ENCODE measurements at places on chromosomes 1 and 21. TPM values are rescaled to one million over a fixed set of nuclear protein-coding genes. Genes with fewer than 3 reads are reported as not detected.

Gene ANKRD34A
- total RNA-seq: 0.86 TPM

Gene SELP
- total RNA-seq: 0.65 TPM

DNA sequence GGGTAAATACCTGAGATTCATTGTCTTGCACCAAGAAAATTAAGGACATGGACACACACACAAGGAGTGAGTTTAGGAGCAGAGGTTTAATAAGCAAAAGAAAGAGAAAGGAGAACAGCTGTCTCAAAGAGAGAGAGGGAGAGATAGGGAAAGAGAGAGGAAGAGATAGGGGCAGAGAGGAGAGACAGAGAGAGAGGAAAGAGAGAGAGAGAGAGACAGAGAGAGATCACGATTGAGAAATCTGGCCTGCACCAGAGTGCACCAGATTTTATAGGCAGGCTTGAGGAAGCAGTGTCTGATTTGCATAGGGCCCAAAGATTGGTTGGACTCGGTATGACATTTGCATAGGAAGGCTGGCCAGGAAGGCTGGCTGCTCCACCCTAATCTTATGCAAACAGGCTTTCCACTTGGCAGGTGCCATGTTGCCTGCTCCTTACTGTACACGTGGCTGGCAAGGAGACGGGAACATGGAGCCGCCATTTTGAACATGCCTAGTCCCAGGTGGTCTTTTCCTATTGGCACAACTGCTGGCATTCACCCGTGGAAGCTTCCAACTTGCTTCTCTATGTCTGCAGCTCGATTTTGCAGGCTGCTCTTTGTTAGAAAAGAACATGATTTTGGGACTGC, 419.9 kb downstream of the ZP4 start:
- no peaks in the 10 kb centered on the region for H3K36me3 ChIP-seq
- DNase-seq: no peak
- H3K27me3 ChIP-seq: no peaks in the 10 kb centered on the region
- no peak overlapping the region for H3K4me3 ChIP-seq
- no peaks in the 10 kb centered on the region for H3K4me1 ChIP-seq

DNA sequence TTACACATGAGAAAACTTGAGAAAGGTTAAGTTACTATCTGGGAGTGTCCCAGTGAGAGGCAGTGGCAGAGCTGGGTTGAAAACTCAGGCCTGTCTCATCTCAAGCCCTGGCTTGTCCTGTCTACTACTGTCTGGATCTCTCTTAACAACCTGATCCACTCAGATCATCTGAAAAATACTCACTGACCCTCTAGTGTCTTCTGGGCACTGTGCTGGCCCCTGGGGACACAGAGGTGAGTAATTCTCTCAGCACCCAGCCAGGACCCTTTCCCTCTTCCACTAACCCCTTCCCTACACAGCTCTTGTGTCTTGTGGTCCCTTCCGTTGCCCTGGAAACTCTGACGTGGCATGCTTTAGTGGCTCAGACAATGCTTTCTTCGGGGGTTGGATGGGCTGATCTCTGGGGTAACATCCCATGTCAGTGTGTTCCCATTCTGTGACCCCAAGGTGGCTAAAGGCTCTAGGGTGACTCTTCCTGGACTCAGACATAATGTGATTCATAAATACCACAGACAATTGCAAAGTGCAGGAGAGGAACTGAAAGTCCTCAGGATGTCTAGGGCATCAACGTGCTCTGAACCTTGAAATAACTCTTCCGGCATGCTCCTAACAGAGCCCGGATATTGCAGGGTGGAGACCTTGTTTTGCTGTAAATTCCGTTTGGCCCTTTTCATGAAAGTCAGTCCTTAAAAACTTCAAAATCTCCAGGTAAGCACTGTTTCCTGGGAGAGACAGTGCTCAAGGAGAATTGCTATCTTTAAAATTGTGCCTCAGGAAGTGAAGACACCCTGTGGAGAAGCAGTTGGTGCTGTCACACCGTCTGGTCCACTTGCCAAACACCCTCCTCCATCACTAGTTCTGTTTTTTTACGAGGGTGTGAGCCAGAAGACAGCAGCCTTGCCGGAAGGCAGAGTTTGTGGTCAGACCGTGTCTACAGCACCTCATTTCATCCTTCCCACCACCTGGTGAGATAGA, 4.0 kb downstream of the SHISAL2A start:
- peak overlapping the region; percentile 30 for H3K27ac ChIP-seq
- H3K4me3 ChIP-seq: no peak overlapping the region
- no peak for DNase-seq
- H3K4me1 ChIP-seq: peaks cover 32% of the 10 kb centered on the region
- H3K27me3 ChIP-seq: peaks cover 20% of the 10 kb centered on the region

GRCh38 chr1:39132505-39133339, 71.8 kb upstream of the MACF1 start:
- peaks cover 34% of the 10 kb centered on the region for H3K4me1 ChIP-seq
- H3K36me3 ChIP-seq: no peaks in the 10 kb centered on the region
- no peaks in the 10 kb centered on the region for H3K27me3 ChIP-seq
- no peak overlapping the region for H3K4me3 ChIP-seq
- DNase-seq: peak; percentile 25
- H3K27ac ChIP-seq: peak overlapping the region; percentile 92

- peaks cover 8% of the 10 kb centered on the region for H3K36me3 ChIP-seq
- DNase-seq: peak; percentile 81
- H3K27me3 ChIP-seq: no peaks in the 10 kb centered on the region
- H3K4me3 ChIP-seq: peak overlapping the region; percentile 51
- peaks cover 68% of the 10 kb centered on the region for H3K4me1 ChIP-seq
Measured at GRCh38 chr1:234612352-234613127, 2.6 kb upstream of the IRF2BP2 start.

Gene THEM5
- not detected for total RNA-seq

Gene DENND2D
- 4.8 TPM for total RNA-seq

Gene S100A2
- total RNA-seq: 0.51 TPM

GRCh38 chr1:163774401-163774945, 452.7 kb downstream of the NUF2 start:
- peaks cover 12% of the 10 kb centered on the region for H3K36me3 ChIP-seq
- H3K27me3 ChIP-seq: no peaks in the 10 kb centered on the region
- peak overlapping the region; percentile 96 for H3K27ac ChIP-seq
- DNase-seq: no peak

DNA sequence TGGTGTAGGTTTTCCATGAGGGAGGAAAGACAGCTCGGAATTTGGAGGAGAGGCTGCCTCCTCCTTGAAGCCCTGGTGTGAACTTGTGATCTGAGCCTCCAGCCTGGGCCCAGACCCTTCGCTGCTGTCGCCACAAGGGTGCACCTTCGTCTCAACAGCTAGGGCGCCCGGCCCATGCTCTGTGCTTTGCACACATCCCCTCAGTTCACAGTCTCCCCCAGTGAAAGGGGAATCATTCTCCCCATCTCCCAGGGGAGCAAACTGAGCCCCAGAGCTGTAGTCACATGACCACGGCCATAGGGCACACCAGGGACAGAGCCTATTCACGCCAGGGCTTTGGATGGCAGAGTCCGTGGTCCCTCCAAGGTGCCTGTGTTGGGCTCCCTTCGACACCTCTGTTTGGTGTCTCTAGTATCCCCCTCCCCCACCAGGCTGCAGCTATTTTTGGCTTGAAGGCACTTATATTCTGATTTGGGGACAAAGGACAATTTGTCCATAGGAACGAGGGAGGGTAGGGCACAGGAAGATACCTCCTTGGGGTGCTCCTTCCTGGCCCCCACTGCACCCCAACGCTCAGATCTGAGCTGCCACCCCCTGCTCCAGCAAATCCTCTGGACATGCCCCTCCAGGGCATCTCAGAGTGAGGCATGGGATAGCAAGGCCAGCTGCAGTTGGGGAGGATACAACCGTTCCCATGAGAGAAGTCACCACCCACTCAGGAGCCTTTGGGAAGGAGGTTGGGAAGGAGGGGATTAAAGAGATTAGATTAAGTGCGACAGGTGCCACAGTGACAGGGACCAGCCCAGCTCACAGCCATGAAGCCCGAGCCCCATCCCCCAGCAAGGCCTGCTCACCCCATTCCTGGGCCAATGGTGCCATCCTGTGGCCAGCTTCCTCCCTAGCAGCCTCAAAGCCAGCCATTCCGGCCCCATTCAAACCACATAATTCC, 15.7 kb downstream of the MATN1 start:
- no peak overlapping the region for H3K27ac ChIP-seq
- H3K27me3 ChIP-seq: peaks cover 30% of the 10 kb centered on the region
- no peaks in the 10 kb centered on the region for H3K36me3 ChIP-seq

- DNase-seq: no peak
- H3K27me3 ChIP-seq: no peaks in the 10 kb centered on the region
- H3K36me3 ChIP-seq: no peaks in the 10 kb centered on the region
- H3K27ac ChIP-seq: no peak overlapping the region
Measured at GRCh38 chr1:57277681-57278080, 146.2 kb downstream of the DAB1 start.

DNA sequence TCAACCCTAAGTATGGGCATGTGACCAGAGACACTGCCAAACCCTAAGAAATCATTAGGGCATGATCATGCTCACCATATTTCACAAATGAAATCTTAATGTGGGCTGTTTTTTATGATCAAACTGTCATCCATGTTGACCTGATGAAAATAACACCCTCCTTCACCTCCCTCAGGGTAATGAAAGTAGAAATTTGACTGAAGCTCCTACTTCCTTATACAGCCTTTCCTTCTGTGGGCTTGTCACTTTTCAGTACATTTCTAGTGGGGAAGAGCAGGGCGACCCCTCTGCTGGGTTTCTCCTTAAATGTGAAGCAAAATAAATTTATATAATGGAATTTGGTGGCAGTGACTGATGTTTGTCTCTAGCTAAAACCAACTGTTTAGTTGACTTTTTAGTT, 25.9 kb downstream of the IVNS1ABP start:
- no peaks in the 10 kb centered on the region for H3K4me1 ChIP-seq
- H3K27ac ChIP-seq: no peak overlapping the region
- peaks cover 29% of the 10 kb centered on the region for H3K36me3 ChIP-seq
- DNase-seq: no peak
- H3K27me3 ChIP-seq: no peaks in the 10 kb centered on the region

- H3K36me3 ChIP-seq: peaks cover 29% of the 10 kb centered on the region
- H3K4me1 ChIP-seq: peaks cover 53% of the 10 kb centered on the region
- no peaks in the 10 kb centered on the region for H3K27me3 ChIP-seq
- no peak for DNase-seq
- peak overlapping the region; percentile 95 for H3K4me3 ChIP-seq
Measured at GRCh38 chr1:28506907-28507246, 1.0 kb downstream of the RCC1 start.

DNA sequence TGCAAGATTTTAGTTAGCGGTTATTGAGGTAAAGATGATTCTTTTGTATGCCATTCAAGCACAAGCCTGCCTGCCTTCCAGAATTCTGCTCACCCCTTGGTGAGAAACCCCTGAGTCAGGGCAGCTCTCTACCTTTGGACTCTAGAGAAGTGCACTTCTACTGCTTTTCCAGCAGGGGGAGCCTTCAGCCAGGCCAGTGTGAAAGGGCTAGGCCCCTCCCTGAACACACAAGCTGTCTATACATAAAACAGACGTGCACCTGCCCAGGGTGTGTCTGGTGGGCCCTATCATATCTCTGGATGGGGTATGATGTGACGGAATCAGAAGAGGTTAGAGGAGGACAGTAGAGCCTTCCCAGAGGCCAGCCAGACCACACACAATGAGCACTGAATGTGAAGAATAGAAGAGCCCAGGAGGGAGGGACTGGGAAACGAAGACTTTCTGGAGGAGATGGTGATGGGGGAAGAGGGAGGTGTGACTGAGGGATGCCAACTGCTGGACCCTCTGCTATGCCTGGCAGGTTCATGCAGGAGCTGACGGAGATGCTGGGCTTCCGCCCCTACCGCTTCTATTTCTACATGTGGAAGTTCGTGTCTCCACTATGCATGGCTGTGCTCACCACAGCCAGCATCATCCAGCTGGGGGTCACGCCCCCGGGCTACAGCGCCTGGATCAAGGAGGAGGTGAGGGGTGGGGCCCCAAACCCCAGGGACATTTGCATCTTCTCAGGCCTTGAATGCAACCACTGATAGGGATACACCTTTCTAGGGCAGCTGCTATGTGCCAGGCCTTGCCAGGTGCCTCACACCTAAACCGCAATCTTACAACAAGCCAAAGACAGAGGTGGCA, 13.0 kb upstream of the KCNC4 start:
- peaks cover 6% of the 10 kb centered on the region for H3K27me3 ChIP-seq
- peaks cover 1% of the 10 kb centered on the region for H3K4me1 ChIP-seq
- no peaks in the 10 kb centered on the region for H3K36me3 ChIP-seq
- no peak overlapping the region for H3K4me3 ChIP-seq
- no peak overlapping the region for H3K27ac ChIP-seq
- no peak for DNase-seq

Gene TBX19
- total RNA-seq: 2.6 TPM

- no peak for DNase-seq
- H3K36me3 ChIP-seq: no peaks in the 10 kb centered on the region
- H3K4me1 ChIP-seq: peaks cover 19% of the 10 kb centered on the region
- H3K27ac ChIP-seq: no peak overlapping the region
Measured at GRCh38 chr1:153365696-153366095, 8.0 kb downstream of the S100A9 start.

DNA sequence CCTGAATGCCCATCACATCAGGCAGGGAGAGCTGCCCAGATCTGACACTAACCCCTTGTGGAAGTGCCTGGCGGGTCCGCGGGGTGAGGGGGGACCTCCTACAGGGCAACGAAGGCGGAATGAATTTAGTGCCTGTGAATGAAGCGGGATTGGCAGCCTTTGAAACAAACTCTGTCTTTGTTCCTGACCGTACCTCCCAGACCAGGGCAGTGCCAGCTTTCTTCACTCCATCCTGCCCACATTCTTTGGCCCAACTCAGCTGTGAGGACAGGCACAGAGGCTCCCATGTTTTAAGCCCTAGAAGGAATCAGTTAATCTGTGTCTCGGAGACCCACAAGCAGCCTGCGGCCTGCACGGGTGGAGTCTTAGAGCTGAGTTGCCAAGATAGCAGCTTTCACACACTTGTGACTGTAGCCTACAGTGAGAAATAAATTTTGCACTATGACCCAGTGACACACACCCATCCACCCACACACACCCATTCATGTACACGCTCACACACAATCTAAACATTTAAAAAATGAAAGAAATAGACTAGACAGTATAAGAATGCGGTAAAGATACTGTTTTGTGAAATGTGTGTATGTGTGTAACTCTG, 60.1 kb upstream of the USP24 start:
- peaks cover 21% of the 10 kb centered on the region for H3K4me1 ChIP-seq
- H3K27me3 ChIP-seq: no peaks in the 10 kb centered on the region
- no peak for DNase-seq
- H3K36me3 ChIP-seq: no peaks in the 10 kb centered on the region
- no peak overlapping the region for H3K4me3 ChIP-seq

DNA sequence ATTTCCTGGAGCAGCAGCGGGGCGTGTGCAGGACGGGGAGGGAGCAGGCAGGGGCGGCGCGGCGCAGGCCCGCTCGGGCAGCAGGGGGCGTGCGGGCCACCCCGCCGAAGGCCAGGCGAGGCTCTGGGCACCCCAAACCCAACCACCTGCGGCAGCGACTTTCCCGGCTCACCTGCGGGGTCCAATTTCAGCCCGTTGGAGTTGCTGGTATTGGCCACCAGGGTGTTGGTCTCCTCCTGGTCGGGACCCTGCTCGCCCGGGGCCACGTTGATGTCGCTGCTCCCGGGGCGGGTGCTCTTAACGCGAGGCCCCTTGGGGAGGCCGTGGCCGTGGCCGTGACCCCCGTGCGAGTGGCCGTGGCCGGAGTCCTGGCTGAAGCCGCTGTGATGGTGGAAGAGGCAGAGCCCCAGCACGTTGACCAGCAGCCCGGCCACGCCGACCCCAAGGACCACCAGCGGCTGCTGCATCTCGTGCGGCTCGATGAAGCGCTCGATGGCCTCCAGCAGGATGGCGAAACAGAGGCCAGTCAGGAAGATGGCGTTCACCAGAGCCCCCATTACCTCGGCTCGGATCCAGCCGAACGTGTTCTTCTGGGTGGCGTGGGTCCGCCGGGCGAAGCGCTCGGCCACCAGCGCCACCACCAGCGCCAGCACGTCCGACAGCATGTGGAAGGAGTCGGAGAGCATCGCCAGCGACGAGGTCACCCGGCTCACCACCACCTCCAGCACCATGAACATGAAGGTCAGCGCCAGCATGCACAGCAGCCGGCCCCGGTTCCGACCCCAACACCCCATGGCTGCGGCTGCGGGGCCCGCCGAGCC, 932 bp downstream of the SLC30A1 start:
- peak; percentile 81 for DNase-seq
- no peaks in the 10 kb centered on the region for H3K27me3 ChIP-seq
- peak overlapping the region; percentile 96 for H3K4me3 ChIP-seq

Data from mesothelial cell of epicardium (in vitro differentiated cells).